ENCODE measurements at places on chromosomes 7 and 10.

- no peak for DNase-seq
Measured at GRCh38 chr10:109987452-109988211, 20.2 kb upstream of the ADD3 start.

- no peak for DNase-seq
Measured at GRCh38 chr10:88735661-88736060, 24.2 kb upstream of the LIPN start.

GRCh38 chr10:24983946-24984345 is 31.5 kb upstream of the PRTFDC1 start:
- no peak for DNase-seq

DNA sequence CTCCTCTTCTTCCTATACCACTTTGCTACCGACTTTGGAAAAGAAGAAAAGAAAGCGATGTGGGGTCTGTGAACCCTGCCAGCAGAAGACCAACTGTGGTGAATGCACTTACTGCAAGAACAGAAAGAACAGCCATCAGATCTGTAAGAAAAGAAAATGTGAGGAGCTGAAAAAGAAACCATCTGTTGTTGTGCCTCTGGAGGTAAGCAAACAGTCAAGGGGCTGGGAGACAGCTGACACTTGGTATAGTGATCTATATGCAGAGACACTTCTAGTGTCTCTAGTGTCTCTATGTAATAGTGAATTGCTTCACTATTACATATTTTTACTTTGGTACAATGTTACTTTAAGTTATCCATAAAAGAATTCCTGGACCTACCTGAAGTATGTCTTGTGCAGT is 13.9 kb downstream of the TET1 start:
- no peak for DNase-seq

DNA sequence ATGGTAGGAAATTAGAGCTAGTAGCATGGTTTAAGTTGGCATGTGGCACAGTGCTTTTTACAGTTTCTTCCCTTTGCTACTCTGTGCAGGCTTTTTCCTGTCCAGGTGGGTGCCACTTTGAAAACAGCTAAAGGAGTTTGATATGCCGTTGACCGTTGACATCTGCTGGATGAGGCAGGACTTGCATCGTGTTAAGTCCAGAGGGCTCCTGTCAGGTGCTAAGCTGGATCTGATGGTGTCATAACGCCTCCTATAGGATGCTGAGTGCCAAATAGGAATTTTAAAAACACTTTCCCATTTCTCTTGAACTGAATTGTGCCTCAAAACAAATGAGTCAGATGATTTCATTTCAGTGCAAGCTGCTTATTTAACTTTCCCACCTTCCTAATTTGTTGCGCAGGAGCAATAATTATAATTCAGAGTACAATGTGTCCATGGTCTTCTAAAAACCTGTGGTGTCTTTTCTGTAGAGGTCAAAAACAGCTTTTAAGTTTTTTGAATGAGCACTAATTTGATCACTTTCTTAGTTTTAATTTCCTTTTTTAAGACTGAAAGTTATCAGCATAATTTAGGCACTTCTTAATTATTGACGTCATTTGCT is 178.3 kb downstream of the CDCA7L start:
- DNase-seq, result peak; percentile 55

DNA sequence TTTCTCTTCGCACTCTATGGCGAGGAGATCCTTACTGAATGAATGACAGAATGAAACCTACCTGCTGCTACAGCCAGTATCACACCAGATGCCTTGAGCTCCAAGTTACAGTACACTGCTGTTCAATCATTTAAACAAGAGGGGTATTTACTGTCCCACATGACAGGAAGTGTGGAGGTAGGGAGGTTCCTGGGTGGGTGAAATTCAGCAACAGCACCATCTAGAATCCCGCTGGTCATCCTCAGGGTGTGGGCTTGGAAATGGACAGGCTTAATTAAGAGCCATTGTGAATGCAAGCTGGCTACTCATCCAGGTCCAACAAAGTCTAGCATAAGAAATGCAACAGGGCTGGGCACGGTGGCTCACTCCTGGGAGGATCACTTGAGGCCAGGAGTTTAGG is 14.7 kb downstream of the CYTH3 start:
- no peak for DNase-seq

DNA sequence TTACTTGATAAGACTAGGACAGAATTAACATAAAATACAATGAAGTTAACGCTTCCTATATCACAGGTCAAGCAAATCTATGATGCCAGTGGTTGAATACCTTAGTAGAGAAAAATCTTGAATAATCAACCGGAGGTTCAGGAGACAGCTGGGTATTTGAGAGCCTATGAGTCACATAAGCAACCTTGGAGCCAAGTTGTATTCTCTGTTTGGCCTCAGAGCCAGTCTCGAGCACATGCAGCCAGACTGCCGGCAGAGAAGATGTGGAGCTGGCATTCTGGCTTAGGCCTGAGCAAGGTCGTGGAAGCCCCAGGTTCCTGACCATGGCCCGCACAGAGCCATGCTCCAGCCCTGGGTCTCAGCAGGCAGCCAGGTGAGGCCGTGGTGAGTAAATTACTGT is 90.3 kb downstream of the FAM204A start:
- DNase-seq, result no peak

DNA sequence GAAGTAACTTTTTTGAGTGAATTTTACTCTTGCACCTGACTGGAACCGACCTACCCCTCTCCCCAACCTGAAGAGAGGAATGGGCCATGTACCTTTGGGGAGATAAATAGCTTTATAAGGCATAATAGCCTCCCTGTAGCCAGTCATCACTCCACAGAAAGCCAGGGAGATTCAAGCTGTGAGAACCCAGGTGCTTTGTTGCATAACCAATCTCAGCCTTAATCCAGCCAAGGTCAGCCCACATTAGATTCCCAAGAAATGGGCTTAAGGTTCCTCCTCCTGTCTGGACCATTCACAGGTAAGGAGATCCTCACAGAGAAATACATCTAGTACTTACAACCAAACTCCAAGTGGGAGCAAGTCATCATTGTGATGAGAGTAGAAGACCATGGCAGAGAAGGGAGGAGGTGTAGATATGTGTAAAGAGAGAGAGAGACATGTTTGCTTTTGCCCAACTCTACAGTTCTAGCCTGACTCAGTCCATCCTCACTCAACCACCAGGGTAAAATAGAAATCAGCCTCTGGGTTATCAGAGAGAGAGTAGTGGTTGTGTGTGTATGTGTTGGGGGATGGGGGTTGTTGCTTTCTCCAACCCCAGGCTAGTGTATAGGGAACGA is 23.6 kb downstream of the SKIDA1 start:
- DNase-seq, result no peak

DNA sequence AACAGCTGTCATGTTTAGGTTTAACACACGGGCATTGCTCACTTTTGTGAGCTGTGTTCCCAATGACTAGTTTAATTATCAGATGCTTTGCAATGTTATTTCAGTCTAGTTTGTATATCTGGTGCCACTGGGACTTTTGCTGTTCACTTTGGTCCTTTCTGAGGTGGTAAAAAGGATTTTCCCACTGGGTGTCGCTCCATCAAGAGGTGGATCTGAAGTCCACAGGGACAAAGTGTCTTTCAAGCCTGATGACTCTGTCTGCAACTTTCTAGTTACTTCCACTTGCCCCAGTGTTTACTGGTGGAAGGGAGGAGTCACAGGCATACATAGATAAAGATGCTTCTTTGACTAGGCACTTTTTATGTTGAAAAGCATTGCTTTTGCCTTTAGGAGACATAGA is 242.2 kb downstream of the HGF start:
- DNase-seq, result no peak

- no peak for DNase-seq
Measured at GRCh38 chr10:48194830-48195229, 79.7 kb downstream of the FRMPD2 start.

GRCh38 chr10:123027861-123028260 is 19.1 kb downstream of the ACADSB start:
- DNase-seq, result no peak

DNA sequence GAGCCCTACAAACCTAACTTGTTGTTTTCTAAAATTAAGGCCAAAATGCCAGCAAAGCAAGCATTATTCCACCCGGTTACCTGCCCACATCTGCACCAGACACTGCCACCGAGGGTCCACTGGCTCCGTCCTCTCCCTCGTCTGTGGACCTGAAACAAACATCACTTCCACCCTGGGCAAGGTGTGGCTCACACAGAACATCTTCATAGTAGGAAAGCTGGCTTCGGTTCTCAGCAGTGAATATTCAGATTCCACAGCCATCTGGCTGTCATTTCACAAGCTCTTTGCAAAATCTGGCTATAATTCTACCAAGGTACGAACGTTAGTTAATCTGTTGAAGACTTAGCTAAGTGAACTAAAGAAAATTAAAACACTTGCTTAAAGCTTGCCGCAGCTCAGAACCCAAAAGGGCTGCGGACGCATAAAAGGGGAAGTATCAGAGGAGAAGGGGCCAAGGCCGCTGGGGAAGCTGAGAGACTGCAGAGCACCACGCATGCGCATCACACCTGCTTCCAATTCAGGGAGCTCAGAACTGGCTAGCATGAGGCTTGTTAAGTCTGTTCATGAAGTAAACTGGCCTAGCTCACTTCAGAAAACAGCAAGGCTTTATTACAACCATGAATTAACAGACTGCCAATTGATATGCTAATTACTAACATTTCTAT is 46.1 kb downstream of the PTPRN2 start:
- no peak for DNase-seq

- no peak for DNase-seq
Measured at GRCh38 chr10:115073796-115074195, 19.4 kb upstream of the ATRNL1 start.

GRCh38 chr10:49225218-49225876 is 37.2 kb upstream of the TMEM273 start:
- no peak for DNase-seq

DNA sequence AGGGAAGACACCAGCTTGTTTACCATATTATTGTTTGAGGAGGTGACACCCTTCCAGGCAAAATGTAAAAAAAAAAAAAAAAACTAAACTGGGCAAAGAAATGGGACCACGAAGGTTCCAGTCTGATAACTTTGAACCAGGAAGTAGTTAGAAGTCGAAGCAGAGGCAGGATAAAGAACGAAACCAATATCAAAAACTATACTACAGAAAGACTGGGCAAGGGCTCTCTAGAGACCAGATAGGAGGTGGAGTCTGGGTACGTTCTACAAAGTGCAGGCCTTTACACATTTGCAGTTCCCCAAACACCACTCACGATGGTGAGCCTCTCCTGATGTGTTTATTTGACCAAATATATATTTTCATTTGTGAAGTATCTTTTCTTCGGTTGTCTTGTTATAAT is 125.7 kb upstream of the CDK1 start:
- no peak for DNase-seq

DNA sequence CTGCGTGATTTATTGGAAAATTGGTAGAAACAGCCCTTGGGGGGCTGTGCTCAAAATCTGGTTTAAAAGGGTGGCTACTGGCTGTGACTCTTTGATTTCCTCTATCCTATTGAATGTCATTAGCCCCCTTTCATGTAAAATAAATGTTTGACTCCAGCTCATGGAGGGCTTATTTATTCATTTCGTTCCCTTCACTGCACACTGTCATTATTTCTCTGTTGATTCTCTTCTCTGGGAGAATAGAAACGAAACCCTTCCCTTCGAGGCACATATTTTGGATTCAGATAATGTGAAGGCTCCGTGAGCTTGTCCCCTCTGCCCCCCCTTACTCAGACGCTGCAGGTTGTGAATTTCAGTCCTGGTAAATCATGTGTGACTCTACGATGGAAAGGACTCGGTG is 203.9 kb upstream of the GPR26 start:
- DNase-seq, result no peak

All from PC-9 (cell line).